ENCODE measurements at places on chromosomes 1 and 21. TPM values are rescaled to one million over a fixed set of nuclear protein-coding genes. Genes with fewer than 3 reads are reported as not detected.
A peak's percentile ranks its signal among the peaks of the same experiment; 100 is the strongest.

DNA sequence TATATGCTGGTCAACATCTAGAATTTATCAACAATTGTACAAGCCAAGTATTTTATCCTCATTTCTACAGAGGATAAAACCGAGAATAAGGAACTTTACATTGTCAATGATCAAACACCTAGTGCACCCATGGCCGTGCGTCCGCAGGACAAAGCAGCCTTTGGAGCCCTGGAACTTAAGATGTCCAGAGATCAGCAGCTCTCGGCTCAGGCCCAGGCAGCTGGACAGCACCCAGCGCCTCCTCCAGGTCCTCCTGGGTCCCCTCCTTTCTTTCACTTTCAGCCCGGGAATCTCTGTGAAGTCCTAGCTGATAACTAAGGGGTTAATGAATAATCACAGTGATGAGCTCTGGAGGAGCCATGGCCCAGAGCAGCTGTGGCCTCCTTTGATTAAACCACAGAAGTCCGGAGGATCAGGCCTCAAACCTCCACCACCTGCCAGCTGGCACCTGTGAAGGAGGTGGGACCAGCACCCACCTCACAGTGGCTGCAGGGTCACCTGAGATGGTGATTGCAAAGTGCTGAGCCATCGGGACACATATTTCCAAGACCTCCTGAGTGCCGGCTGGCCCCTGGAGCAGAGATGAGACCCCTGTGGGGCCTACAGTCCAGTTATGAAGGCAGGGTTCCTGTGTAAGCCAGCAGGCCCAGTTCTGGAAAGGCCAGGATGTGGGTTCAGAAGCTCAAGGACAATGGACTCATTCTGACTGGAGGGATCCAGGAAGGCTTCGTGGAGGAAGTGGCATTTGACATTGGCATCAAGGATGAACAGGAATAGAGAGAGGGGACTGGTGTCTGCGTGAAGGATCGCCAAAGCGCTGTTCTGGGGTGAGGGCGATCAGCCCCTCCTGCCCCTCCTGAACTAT, 11.6 kb upstream of the SAMD11 start:
- DNase-seq, result peak; percentile 13

GRCh38 chr1:118204648-118205047, 19.6 kb upstream of the SPAG17 start:
- DNase-seq, result no peak

DNA sequence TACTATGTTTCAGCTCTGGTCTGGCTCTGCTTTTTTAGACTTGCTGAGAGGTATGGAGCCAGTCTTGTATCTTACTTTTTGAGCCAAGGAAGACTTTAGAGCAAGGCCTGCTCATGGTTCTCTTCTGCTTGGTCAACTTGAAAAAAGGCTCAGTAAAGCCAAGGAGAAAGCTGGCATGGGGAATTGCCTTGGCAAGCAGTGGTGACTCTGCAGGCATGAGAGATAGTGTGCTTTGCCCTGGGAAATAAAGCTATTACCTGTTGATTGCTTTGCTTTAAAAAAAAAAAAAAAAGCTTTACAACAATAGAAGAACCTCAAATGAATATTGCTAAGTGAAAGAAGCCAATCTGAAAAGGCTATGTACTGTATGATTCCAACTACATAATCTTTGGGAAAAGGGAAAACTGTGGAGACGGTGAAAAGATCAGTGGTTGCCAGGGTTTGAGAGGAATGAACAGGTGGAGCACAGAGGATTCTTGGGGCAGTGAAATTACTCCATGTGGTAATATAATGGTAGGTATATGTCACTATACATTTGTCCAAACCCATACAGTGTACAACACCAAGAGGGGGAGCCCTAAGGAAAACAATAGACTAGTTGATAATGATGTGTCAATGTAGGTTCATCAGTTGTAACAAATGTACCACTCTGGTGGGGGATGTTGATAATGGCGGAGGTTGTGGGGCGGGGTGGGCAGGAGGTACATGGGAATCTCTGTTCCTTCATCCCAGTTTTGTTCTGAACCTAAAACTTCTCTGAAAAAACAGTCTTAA, 87.6 kb downstream of the HMCN1 start:
- DNase-seq, result no peak

GRCh38 chr1:229183588-229183987, 87.3 kb upstream of the RAB4A start:
- no peak for DNase-seq

Gene SERPINC1
- total RNA-seq, result 0.61 TPM

Gene LRRC53
- not detected for total RNA-seq
